ENCODE measurements at places on chromosomes 11 and 22. TPM values are rescaled to one million over a fixed set of nuclear protein-coding genes. Genes with fewer than 3 reads are reported as not detected.

- peak; percentile 18 for DNase-seq
- peak overlapping the region; percentile 98 for H3K4me3 ChIP-seq
- H3K36me3 ChIP-seq, result no peaks in the 10 kb centered on the region
- H3K27ac ChIP-seq, result peak overlapping the region; percentile 58
- H3K4me1 ChIP-seq, result peaks cover 5% of the 10 kb centered on the region
These were observed 677 bp downstream of the DYNC2H1 start for GRCh38 chr11:103109818-103110388.

- peaks cover under 1% of the 10 kb centered on the region for H3K4me1 ChIP-seq
- peaks cover 8% of the 10 kb centered on the region for H3K36me3 ChIP-seq
- H3K27me3 ChIP-seq, result no peaks in the 10 kb centered on the region
- no peak for DNase-seq
- no peak overlapping the region for H3K4me3 ChIP-seq
- H3K27ac ChIP-seq, result no peak overlapping the region
These were observed 15.0 kb downstream of the SIK2 start for GRCh38 chr11:111617286-111617685.

DNA sequence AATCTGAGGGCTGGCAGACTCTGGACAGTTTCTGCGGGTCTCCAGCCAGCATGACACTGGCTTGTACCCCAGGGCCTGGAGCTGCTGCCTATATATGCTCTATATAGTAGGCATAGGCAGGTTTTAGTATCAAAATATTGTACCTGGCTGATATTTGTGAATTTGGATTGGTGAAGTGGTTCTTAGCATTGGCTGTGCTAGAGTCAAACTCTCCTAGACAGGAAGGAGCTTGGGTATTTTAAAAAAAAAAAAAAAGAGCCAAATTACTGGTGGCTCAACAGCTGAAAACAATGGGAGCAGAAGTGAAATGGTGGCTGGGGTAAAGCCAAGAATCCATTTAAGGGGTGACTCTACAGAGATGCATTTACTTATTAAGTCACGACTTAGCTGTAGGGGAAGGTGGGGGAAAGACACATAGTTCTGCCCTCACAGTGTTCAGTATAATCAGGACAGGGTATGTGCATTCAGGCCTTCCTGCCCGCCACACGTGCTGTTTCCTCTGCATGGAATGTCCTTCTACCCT, 11.0 kb upstream of the MTFP1 start:
- peak overlapping the region; percentile 66 for H3K27ac ChIP-seq
- H3K36me3 ChIP-seq, result peaks cover 43% of the 10 kb centered on the region
- DNase-seq, result no peak
- no peaks in the 10 kb centered on the region for H3K27me3 ChIP-seq
- no peak overlapping the region for H3K4me3 ChIP-seq
- H3K4me1 ChIP-seq, result peaks cover 23% of the 10 kb centered on the region

GRCh38 chr11:44199298-44199697, 103.8 kb downstream of the EXT2 start:
- no peak for DNase-seq
- no peak overlapping the region for H3K27ac ChIP-seq
- H3K4me3 ChIP-seq, result no peak overlapping the region
- peaks cover 51% of the 10 kb centered on the region for H3K36me3 ChIP-seq
- no peaks in the 10 kb centered on the region for H3K4me1 ChIP-seq

The RNF169 gene
- 14.9 TPM for total RNA-seq

GRCh38 chr11:69325446-69325845, 31.5 kb downstream of the MYEOV start:
- peak; percentile 3 for DNase-seq
- H3K27me3 ChIP-seq, result no peaks in the 10 kb centered on the region
- no peaks in the 10 kb centered on the region for H3K4me1 ChIP-seq
- H3K36me3 ChIP-seq, result no peaks in the 10 kb centered on the region
- H3K27ac ChIP-seq, result no peak overlapping the region

DNA sequence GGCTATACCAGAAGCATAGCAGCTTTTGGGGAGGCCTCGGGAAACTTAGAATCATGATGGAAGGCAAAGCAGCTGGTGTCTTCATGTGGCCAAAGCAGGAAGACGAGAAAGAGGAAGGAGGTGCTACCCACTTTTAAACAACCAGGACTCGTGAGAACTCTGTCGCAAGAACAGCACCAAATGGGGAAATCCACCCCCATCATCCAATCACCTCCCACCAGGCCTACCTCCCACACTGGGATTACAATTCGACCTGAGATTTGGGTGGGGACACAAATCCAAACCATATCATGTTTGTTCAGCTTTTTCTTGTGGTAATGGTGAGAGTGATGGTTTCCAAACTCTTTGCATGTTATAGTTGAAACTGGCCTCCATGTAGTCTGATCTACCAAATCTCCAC, 32.5 kb upstream of the OR10D3 start:
- H3K27me3 ChIP-seq, result no peaks in the 10 kb centered on the region
- H3K36me3 ChIP-seq, result no peaks in the 10 kb centered on the region
- H3K4me1 ChIP-seq, result no peaks in the 10 kb centered on the region
- DNase-seq, result no peak
- no peak overlapping the region for H3K27ac ChIP-seq
- H3K4me3 ChIP-seq, result no peak overlapping the region

DNA sequence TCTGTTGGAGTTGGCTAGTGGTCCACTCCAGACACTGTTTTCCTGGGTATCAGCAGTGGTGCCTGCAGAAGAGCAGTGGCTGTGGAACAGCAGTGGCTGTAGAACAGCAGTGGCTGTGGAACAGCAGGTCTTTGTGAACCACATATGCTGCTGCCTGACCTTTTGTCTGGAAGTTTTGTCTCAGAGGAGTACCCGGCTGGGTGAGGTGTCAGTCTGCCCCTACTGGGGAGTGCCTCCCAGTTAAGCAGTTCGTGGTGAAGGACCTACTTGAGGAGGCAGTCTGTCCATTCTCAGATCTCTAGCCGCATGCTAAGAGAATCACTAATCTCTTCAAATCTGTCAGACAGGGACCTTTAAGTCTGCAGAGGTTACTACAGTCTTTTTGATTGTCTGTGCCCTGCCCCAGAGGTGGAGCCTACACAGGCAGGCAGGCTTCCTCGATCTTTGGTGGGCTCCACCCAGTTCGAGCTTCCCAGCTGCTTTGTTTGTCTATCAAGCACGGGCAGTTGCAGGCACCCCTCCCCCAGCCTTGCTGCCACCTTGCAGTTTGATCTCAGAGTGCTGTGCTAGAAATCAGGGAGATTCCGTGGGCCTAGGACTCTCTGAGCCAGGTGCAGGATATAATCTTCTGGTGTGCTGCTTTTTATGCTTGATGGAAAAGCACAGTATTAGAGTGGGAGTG, 89.1 kb upstream of the TRIM48 start:
- H3K36me3 ChIP-seq, result peaks cover 2% of the 10 kb centered on the region
- H3K4me1 ChIP-seq, result no peaks in the 10 kb centered on the region
- no peaks in the 10 kb centered on the region for H3K27me3 ChIP-seq

DNA sequence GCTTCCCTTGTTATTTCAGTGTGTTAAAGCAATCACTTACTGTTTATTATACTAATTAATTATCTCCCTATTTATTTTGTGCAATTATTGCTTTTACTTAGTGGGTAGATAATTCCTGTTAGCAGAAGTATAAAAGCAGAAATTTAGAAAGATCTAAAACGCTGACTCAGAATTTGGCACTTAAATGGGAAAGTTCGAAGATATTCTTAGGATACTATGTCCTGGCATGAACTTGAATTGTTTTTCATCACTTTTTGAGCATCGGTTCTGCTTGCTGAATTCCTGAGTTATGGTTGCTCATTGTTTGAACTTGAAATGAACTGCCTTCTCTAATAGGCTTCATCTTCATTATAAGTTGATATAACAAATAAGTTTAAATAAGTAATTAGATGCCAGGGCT, 325.4 kb downstream of the JRKL start:
- H3K27ac ChIP-seq, result no peak overlapping the region
- no peak for DNase-seq

- no peaks in the 10 kb centered on the region for H3K4me1 ChIP-seq
- H3K36me3 ChIP-seq, result no peaks in the 10 kb centered on the region
- H3K4me3 ChIP-seq, result no peak overlapping the region
- no peak overlapping the region for H3K27ac ChIP-seq
- DNase-seq, result no peak
- no peaks in the 10 kb centered on the region for H3K27me3 ChIP-seq
These were observed 73.9 kb upstream of the TENM4 start for GRCh38 chr11:79514695-79515094.

The FGF3 gene
- total RNA-seq, result not detected

- peaks cover 88% of the 10 kb centered on the region for H3K4me1 ChIP-seq
- H3K27me3 ChIP-seq, result no peaks in the 10 kb centered on the region
- peaks cover 61% of the 10 kb centered on the region for H3K36me3 ChIP-seq
- DNase-seq, result no peak
These were observed 12.0 kb downstream of the JAML start for GRCh38 chr11:118212781-118213191.

DNA sequence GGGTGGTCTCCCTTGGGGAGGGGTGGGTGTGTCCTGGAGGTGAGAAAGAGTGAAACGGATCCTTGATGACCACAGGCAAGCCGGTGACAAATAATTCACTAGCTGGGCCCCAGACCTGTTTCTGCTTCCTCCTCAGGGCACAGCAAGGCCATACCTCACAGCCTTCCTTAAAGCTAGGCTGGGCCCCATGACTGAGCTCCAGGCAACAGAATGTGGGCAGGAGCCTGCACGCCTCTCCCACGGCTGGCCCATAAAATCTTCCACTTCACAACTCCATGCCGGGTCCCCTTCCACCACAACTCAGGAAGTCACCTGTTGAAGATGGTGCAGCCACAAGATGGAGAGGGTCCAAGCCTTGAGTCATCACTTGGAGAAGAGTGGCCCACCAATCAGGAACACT, 23.9 kb downstream of the SLC22A12 start:
- H3K27me3 ChIP-seq, result no peaks in the 10 kb centered on the region
- H3K27ac ChIP-seq, result no peak overlapping the region
- H3K4me1 ChIP-seq, result peaks cover 9% of the 10 kb centered on the region
- H3K4me3 ChIP-seq, result no peak overlapping the region
- DNase-seq, result no peak

- peaks cover 87% of the 10 kb centered on the region for H3K4me1 ChIP-seq
- peaks cover 19% of the 10 kb centered on the region for H3K36me3 ChIP-seq
- DNase-seq, result no peak
- H3K27ac ChIP-seq, result peak overlapping the region; percentile 4
These were observed 43.4 kb downstream of the BCR start for GRCh38 chr22:23223569-23224317.

GRCh38 chr22:44755956-44756361, 3.6 kb downstream of the ARHGAP8 start:
- no peak overlapping the region for H3K4me3 ChIP-seq
- no peaks in the 10 kb centered on the region for H3K36me3 ChIP-seq
- no peak overlapping the region for H3K27ac ChIP-seq
- no peak for DNase-seq
- H3K27me3 ChIP-seq, result peaks cover 32% of the 10 kb centered on the region
- H3K4me1 ChIP-seq, result peaks cover 4% of the 10 kb centered on the region

The SYCE3 gene
- total RNA-seq, result 1.0 TPM

The MMP11 gene
- 1.0 TPM for total RNA-seq

DNA sequence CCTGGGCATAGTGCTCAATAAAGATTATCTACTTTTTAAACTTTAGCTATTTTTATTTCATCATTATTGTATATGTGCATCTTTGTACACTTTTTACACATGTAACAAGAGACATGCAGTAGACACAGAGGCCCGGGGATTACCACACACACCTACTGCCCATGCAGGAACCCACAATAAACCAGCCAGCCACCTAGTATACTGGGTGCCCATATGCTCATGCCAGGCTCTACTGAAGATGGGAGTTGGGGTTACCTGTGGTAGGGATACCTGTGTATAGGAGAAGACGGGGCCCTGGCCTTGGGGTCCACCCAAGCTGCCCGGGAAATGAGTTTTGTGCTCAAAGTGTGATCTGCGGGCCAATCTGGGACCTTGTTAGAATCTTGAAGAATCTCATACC, 31.2 kb upstream of the P2RY2 start:
- H3K27me3 ChIP-seq, result peaks cover 6% of the 10 kb centered on the region
- peaks cover 5% of the 10 kb centered on the region for H3K4me1 ChIP-seq
- no peak overlapping the region for H3K27ac ChIP-seq
- DNase-seq, result no peak
- H3K36me3 ChIP-seq, result no peaks in the 10 kb centered on the region

GRCh38 chr22:28867191-28867590, 16.2 kb upstream of the ZNRF3 start:
- no peak overlapping the region for H3K27ac ChIP-seq
- no peaks in the 10 kb centered on the region for H3K27me3 ChIP-seq
- no peak overlapping the region for H3K4me3 ChIP-seq
- no peak for DNase-seq

The KCNA4 gene
- total RNA-seq, result not detected

- no peak overlapping the region for H3K4me3 ChIP-seq
- peaks cover 1% of the 10 kb centered on the region for H3K4me1 ChIP-seq
- no peak for DNase-seq
- H3K27ac ChIP-seq, result no peak overlapping the region
These were observed 6.6 kb upstream of the MARK2 start for GRCh38 chr11:63832336-63832735.

DNA sequence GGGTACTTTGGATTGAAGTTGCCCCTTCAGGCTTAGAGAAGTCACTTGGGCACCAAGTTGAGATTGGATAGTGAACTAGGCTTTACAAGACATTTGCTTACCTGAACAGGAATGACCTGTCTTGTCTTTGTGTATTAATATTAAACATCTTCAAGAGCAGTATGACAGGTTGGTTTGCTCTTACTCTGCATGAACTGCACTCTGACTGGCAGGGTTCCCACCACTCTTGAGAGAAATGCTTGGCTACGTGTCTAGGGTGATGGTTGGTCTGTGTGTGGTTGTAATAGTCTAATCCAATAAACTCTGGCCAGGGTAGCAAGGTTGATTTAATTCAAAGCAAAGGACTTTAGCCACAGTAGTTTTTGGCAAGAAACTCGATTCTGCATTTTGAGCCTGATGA, 20.1 kb upstream of the SPTBN2 start:
- H3K36me3 ChIP-seq, result no peaks in the 10 kb centered on the region
- no peak overlapping the region for H3K4me3 ChIP-seq
- DNase-seq, result no peak

DNA sequence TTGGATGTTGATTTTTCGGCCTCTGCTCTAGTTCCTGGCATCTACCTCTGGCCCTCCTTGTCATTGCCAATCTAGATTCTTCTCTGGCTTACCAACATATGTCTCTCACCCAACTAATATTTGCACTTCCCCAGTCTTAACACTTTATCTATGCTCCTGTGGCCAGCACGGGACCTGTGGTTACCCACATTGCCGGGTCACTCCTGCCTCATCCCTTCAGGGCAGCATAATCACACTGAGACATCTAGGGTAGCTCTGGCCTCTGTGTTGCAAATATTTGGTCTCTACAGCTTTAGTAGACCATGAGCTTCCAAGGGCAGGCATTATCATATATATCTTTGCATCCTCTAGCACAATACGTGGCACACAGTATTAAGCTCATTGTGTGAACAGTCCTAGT, 182.0 kb upstream of the ARHGAP20 start:
- no peaks in the 10 kb centered on the region for H3K4me1 ChIP-seq
- H3K27ac ChIP-seq, result no peak overlapping the region
- H3K27me3 ChIP-seq, result no peaks in the 10 kb centered on the region
- no peak overlapping the region for H3K4me3 ChIP-seq
- H3K36me3 ChIP-seq, result no peaks in the 10 kb centered on the region

The MPZL2 gene
- total RNA-seq, result 17.8 TPM

The BTG4 gene
- not detected for total RNA-seq

- H3K4me3 ChIP-seq, result no peak overlapping the region
- no peak for DNase-seq
- no peak overlapping the region for H3K27ac ChIP-seq
- H3K27me3 ChIP-seq, result peaks cover 17% of the 10 kb centered on the region
These were observed 3.5 kb downstream of the PLXNB2 start for GRCh38 chr22:50303848-50304527.

GRCh38 chr22:49601614-49602321, 225.9 kb downstream of the BRD1 start:
- H3K27ac ChIP-seq, result no peak overlapping the region
- H3K4me1 ChIP-seq, result peaks cover 3% of the 10 kb centered on the region
- no peak for DNase-seq

All from activated CD4-positive, alpha-beta memory T cell treated with anti-CD3 and anti-CD28 coated beads for 36 hours (primary cell).